ENCODE measurements at places on chromosomes 3 and 15.

- DNase-seq = no peak
Measured at GRCh38 chr3:103963599-103963998, 1403.1 kb upstream of the ALCAM start.

GRCh38 chr15:77470235-77470634, 49.5 kb downstream of the HMG20A start:
- no peak for DNase-seq

DNA sequence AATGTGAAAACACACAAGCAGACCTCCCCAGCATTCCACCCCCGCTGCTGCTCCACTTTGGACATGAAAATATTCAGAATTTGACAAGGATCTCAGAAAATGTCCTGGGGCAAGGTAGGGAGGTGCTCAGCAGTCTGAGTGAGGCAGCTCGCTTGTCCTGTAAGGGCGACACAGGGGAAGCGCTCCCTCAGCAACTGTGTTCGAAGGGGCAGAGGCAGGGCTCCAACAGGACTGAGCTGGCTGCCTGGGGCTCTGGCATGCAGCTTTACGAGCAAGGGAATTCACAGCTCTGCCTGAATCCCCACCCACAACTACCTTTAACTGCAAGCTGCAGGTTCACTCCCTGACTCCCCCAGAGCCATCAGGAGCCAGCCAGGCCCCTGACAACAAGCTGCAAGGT, 287.0 kb upstream of the LYSMD4 start:
- no peak for DNase-seq

GRCh38 chr3:156772588-156773206, 53.5 kb upstream of the LEKR1 start:
- DNase-seq = no peak

GRCh38 chr3:9247941-9248521, 1.4 kb downstream of the SRGAP3 start:
- DNase-seq = no peak

DNA sequence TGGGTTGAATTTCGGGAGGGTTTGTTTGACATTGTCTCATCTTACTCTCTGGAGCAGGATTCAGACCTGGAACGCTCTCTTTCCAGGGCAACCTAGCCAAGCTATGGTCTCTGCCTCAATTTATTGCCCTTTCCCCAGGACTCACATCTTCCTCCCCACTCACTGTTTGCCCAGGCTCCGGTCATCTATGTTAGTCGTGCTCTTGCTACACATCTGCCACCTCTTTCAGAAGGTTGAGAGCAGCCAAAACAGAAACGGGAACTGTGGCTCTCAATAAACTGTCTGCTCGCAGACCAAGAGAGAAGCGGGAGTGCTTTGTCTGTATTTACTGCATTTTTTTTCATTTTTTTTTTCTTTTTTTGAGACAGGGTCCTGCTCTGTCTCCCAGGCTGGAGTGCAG, 81.6 kb downstream of the ST6GAL1 start:
- no peak for DNase-seq

DNA sequence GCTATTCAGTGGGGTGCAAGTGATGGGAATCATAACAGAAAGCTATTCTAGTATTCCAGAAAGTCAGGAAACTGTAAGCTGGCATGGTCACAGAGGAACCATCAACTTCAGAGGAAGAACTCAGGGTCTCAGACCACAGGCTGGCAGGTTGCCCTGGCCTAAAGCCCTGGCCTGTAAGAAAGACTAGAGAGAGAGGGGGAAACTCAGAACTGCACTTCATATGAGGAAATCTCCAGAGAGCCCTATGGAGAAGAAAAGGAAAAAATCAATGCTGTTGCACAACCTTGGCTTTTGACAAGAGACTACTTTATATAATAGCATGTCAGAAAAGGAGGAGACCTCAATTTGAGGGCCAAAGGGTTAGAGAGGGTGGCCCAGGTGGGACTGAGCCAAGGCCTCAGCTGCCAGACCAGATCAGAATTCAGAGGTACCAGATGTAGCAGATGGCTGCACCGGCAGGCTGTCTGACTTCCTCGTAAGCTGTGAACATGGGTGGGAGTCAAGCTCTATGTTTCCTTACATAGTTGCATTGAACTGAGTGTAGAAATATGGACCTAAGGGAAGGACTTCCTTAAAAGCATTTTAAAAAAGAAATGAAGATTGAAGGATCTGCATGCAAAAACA, 333.8 kb downstream of the PDCD6IP start:
- no peak for DNase-seq

DNA sequence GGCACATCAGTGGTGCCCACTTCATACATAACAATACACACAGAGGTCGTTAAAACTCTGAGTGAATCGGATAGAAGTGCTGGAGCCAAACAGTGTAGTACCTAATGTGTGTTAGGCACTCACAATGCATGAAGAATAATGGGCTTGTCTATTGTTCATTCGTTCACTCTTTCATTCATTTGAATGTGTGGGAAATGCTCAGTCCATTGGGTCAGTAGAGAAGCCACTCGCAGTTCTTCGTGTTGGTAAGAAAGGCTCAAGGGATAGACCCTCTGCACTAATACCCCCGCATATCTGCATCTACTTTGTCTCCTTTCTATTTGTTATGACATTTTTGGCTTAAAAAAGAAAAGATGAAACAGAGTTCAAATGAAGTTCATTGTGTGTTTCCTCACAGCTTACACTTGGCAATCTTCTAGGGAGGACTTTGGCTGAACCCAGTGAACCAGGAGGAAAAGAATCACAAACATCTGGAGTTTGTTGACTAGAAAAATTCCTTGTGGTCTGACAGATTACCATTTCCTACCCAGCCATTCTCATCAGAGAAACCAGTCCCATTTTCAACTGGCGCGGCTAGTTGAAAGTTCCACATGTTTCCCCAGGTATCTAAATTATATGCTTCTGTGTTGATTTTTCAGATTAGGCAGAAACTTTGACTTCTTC, 32.8 kb upstream of the MFSD1 start:
- no peak for DNase-seq

DNA sequence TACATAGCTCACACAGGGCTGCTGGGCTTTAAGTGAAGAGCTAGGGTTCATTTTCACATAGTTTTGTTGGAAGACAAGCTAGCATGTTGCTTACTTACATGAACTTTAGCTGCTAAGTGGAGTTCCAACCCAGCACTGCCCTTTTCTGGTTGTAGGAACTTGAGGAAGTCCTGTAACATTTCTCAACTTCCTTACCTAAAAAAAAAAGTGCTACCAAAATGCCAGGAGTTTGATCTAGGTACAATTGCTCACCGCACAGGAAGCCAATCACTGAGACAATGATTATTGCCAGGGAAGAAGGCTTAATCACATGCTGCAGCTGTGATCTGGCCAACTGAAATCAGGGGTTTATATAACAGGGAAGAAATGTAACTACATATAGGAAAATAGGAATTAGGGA, 52.8 kb downstream of the IL12A start:
- no peak for DNase-seq

DNA sequence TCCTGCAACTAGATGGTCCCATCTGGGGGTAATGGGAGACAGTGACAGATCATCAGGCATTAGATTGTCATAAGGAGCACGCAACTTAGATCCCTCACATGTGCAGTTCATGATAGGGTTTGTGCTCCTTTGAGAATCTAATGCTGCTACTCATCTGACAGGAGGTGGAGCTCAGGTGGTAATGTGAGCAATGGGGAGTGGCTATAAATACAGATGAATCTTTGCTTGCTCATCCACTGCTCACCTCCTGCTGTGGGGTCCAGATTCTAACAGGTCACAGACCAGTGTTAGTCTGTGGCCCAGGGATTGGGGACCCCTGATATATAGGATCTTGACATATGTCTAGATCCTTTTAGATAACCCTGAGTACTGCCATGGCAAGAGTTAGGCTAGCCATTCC, 52.7 kb downstream of the RASGRF1 start:
- DNase-seq = no peak

- DNase-seq = no peak
Measured at GRCh38 chr3:183629546-183630301, 5.7 kb upstream of the KLHL24 start.

- no peak for DNase-seq
Measured at GRCh38 chr3:78141269-78141668, 1101.4 kb downstream of the ROBO2 start.

DNA sequence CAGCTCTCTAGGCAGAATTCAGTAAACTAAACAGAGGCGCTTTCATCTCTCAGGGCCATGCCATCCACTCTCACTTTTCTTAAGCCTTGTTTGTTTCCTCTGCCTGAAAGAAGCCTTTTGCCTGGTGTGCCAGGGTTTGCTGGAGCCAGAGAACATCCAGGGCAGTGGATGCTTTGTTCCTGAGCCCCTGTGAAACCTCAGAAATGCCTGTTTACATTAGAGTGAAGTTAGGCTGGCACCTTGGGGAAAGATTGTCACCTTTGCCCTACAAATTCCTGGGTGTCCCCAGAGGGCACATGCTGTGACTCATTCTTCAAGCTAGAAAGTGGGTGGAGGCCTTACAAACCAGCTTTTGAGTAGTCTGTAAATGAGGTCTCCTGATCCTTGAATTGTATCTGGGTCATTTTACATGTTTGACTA, 10.7 kb upstream of the TRAK1 start:
- DNase-seq = no peak

GRCh38 chr15:48993380-48993779, 29.7 kb upstream of the SHC4 start:
- no peak for DNase-seq

GRCh38 chr3:110066206-110066605, 728.9 kb upstream of the DPPA4 start:
- DNase-seq = no peak

DNA sequence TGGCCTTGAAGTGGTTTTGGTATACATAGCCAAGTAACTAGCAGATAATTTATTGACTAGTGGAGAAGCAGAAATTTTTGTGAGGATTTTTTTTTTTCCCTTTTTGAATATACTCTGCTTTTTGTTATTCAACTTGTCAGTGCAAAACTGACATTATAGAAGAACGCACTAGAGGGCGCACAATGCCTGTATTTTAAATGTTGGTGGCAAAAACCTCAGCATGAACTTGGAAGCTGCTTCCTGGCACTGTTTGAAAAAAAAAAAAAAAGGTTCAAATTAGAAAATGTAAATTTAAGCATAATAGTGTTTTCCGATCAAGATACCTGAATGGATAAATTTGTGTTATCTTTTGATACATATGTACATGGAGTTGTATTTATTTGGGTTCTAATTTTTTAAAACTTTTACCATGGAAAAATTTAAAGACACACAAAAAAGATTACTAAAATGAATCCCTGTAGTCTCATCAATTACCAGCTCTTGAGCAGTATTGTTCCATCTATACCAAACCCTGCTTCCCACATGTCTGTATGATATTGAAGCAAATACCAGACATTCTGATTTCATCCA, 56.0 kb downstream of the SLC25A26 start:
- no peak for DNase-seq

- DNase-seq = no peak
Measured at GRCh38 chr3:99901200-99901926, 83.7 kb downstream of the CMSS1 start.

DNA sequence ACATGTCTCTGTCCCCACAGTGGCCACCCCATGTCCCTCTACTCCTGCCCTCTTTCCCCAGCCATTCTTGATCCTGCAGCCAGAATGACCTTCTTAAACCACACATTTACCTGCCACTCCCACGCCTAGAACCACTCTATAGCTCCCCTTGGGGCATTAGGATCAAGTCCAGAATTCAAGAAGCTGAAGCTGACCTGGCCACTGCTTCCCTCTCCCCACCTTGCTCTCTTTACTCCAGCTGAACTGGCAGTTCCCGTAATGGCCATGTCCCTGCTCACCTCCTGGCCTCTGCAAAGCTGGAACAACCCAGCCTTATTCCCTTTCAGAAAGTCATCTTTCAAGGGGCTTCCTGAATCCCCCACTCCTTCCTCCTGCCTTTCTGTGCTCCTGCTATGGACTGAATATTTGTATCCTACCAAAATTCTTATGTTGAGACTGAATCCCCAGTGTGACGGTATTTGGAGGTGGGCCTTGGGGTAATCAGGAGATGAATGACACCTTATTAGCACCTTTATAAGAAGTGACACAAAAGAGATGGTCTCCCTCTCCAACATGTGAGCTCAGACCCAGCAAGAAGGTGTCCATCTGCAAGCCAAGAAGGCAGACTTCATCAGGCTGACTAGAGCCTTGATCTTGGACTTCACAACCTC, 3.8 kb downstream of the CSRNP1 start:
- no peak for DNase-seq

GRCh38 chr3:183728204-183728603, 30.6 kb downstream of the YEATS2 start:
- DNase-seq = no peak
